Trophoblast cell (in vitro differentiated cells and primary cell): ENCODE measurements at places on chromosomes 7 and 10.

- DNase-seq: no peak
Measured at GRCh38 chr7:132755538-132756483, 179.5 kb upstream of the PLXNA4 start.

- no peak for DNase-seq
Measured at GRCh38 chr7:31101544-31101943, 49.4 kb downstream of the ADCYAP1R1 start.

- DNase-seq: no peak
Measured at GRCh38 chr7:155665079-155665956, 20.9 kb downstream of the RBM33 start.

DNA sequence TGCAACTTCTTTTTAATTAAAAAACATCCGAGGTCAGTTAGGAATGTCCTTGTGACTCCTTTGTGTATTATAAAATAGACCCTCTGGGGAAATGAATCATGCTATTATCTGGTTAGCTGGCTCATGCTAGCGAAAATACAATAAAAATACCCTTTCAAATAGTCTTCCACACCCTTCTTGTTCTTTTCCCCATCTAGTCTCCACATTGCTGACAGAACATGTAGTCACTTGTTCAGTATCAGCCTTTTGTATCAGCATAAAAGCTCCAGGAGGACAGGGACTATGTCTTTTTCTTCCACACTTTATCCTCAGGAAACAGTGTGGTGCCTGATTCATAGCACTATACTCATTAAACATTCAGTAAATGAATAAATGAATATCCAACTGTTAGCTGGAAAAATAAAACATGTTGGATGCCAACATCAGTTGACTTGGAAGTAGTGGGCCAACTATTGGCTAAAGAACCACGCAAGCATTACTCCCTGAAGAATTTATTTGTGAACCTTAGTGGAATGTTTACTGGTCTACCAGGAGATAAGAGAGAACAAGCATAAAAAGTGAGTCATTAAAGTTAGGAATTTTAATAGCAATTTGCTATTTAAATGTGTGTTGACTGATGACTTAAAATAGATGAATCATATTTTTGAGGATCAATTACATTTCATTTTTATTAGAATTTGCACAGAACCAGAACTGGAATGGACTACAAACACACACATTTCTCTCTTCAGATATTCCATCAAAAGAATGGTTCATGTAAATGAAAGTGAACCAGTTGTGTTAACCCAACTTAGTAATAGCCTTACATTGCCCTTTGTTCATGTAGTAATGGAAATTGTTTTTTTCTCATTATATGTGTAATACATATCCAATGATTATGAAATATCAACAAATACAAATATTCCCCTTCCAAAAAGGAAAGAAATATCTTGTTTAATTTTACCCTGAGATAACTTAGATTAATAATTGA lies 129.6 kb downstream of the DKK1 start:
- no peak for DNase-seq

DNA sequence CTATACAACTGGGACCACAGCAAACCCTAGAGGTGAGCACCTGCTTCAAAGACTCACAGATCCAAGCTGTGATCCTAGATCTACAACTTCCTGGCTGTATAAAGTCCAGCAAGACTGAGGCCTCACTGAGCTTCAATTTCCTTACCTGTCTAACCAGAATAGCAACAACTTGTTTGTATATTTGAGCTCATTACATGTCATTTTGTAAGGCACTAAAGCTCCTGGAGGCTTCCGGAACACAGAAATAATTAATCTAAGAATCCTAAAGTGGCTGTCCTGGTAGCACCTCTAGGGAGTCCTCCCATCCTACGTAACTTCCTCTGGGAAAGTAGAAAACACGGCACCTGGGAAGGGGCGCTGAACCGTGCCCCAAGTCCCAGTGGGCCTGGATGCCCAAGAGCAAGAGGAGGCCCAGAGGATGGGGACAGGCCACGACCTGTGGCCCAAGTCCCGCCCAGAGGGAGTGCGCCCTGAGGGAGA lies 39.4 kb downstream of the HK1 start:
- peak; percentile 84 for DNase-seq

DNA sequence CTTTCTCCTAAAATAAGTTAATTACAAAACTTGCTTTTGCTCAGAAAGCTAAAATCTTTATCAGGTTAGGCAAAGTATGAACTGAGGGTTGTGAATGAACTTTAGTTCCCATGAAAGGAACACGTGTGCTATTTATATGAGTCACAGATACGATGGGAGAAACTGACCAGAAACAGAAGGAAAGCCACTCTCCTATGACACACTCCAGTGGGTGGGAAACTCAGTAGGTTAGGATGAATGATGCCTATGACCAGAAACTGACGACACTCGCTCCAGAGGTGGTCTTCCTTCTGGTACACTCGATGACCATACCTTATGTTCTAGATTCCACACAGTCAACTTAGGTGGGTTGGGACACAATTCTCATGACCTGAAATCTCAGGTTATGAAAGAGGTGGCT lies 215.7 kb upstream of the INHBA start:
- DNase-seq: no peak

DNA sequence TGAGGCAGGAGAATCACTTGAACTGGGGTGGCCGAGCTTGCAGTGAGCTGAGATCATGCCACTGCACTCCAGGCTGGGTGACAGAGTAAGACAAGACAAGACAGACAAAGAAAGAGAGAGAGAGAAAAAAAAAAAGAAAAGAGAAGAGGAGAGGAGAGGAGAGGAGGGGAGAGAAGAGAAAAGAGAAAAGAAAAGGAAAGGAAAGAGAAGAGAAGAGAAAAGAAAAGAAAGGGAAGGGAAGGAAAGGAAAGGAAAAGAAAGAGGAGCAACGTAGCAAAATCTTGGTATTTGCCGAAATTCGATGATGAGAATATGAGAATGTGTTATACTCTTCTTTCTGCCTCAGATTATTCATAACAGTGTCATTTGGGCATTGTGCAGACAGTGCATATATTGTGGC lies 101.2 kb upstream of the PFKP start:
- DNase-seq: no peak

DNA sequence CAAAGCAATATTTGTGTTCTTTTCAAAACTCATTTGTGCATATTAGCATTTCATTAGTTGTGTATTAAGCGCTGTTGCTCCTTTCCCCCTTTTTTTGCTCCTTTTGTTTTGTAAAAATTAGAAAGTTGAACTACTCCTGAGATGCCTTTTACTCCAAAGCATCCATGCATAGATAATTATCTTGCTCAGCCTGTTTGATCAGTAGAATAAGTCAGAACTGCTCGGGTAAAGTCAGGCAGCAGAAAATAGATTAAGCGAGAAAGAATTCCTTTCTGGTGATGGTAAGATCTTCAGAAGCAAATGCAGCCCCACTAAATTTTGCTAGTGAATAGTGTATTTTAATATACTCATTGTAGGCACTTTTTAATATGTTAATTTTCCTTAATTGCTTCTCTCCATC lies 227.1 kb downstream of the TEX36 start:
- no peak for DNase-seq

DNA sequence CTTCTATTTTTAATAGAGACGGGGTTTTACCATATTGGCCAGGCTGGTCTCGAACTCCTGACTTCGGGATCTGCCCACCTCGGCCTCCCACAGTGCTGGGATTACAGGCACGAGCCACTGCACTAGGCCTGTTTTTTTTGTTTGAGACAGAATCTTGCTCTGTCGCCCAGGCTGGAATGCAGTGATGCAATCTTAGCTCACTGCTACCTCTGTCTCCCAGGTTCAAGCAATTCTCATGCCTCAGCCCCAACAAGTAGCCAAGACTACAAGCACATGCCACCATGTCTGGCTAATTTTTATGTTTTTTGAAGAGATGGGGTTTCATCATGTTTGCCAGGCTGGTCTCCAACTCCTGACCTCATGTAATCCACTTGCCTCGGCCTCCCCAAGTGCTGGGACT lies 73.7 kb downstream of the TYW1B start:
- DNase-seq: peak; percentile 32

- DNase-seq: no peak
Measured at GRCh38 chr10:97032624-97033023, 153.1 kb downstream of the SLIT1 start.

GRCh38 chr10:90199093-90199492 lies 497.7 kb downstream of the KIF20B start:
- DNase-seq: no peak

GRCh38 chr7:30706908-30707307 lies 24.7 kb upstream of the CRHR2 start:
- no peak for DNase-seq

DNA sequence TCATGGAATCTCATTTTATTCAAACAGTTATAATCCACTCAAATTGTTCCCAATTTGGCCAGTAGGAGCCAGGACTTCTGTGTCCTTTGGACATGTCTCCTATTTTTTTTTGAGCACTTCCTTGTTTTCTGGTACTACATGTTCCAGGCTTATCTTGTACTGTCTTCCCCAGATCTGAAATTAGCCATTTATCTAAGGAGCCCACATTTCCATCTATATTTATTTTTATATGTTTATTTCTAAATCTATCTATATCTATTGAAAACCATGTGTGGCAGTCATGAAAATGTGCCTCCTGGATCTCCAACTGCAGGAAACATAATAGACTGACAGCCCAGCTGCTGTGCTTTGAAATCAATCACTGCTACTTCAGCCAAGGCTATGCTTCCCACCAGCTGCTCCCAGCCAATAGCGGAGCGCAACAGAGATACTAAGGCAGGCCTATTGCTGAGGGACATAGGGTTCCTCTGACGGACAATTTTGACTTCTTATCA lies 147.1 kb downstream of the LRRC4 start:
- no peak for DNase-seq

DNA sequence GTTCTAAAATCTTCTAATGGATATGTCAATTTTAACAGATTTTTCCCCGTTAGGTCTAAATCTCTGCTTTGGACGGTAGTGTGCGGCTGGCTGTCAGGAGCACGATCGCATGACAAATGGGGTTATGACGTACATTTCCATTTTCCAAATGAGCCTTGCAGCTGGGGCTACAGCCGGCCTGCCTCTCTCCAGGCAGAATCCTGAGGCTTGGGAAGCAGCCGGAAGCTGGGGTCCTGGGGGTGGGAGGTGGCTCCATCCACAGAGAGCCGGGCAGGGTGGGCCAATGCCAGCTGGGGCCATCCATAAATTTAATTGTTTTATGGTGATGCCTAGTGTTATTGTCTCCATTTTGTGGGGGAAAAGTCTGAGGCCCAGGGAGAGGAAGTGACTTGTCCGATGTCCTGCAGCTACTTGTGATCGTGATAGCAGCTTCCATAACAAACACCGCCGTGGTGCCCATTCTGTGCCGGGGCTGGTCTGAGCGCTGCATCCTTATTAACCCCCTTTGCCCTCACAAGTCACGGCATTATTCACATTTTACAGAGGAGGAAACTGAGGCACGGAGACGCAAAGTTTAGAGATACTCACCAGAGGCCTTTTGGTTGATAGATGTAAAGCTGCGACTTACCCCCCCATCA lies 53.0 kb upstream of the EBF3 start:
- DNase-seq: no peak

DNA sequence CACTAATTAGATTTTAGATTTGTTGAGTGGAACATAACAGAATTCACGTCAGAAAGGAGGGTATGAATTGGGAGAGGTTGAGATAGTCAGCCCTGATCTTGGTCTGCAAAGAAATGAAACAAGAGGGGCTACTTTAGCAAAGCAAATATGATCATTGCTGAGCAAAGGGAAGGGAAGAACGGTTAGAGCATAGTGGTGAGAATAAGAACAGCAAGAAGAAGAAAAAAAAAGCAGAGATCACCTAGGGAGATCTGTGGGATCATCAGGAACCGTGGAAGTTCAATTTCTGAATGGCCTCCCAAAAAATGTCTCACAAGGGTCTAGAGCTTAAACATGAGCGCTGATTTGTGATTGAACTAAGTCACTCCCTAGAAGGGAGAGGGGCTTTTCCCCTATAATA lies 156.1 kb downstream of the DGKI start:
- no peak for DNase-seq

DNA sequence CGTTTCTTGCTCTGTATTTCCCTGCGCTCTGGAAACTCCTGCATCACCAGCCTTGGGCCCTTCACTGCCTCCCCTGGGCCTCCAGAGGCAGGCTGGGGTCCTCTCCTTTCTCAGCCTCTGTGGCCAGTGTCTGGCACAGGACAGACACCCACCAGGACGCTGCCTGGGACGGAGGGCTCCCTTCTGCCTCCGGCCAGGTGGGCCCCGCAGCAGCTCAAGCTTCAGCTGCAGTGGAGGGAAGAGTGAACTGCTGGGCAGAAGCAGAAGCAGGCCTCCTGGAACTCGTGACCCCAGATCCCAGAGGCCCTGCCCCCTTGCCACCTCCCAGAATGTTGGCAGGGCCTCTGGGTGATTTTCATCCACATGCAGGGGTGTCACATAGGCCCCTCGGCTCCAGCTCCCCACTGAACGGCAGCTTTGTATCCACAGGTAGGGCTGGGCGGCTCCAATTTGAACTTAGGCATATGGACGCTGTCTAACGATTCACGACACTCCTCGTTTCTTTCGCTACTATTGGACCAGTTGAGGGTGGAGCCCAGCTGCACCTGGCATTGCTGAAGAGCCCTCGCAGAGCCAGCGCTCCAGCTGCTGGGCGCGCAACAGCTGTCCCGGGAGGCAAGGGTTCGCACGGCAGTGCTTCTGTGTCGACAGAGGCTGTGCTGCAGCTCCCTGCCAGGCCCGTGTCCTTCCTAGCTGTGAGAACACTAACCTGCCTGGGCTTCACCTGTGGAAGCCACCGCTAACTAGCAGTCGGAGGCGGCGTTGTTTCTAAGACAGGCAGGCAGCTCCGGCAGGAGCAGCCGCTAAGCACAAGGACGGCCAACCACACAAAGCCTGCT lies 18.4 kb upstream of the GPR146 start:
- DNase-seq: no peak

GRCh38 chr10:118971876-118972275 lies 57.6 kb upstream of the NANOS1 start:
- no peak for DNase-seq

DNA sequence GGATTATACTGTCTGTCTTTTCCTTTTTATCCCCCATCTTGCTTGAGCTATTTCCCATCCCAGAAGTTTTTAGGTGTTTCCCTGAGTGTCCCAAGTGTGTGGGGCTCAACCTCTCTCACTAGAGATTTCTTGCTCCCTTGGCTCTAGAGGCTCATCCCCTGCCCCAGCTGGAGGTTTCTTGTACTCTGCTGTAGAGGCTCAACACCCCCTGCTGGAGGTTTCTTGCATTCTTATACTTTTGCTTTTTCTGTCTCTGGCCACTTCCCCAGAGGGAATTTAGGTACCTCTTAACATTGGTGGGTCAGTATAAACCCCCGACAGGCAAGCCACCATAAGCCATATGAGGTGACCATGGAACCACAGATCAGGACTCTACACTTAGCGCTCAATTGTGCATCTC lies 114.2 kb upstream of the FAM3C start:
- no peak for DNase-seq
